ENCODE measurements at places on chromosomes 11 and 22. TPM values are rescaled to one million over a fixed set of nuclear protein-coding genes. Genes with fewer than 3 reads are reported as not detected.

The TOP3B gene
- 12.2 TPM for total RNA-seq

The UPK3A gene
- total RNA-seq, result not detected

The SNX32 gene
- total RNA-seq, result not detected

The MPPED1 gene
- not detected for total RNA-seq

The MSANTD2 gene
- total RNA-seq, result 5.0 TPM
